Spleen (tissue), 13 donors: ENCODE measurements at places on chromosomes 7 and 10. TPM values are rescaled to one million over a fixed set of nuclear protein-coding genes. Genes with fewer than 3 reads are reported as not detected.

- H3K27me3 ChIP-seq, result peaks cover 14% of the 10 kb centered on the region
- H3K4me3 ChIP-seq, result no peak overlapping the region
- no peak for DNase-seq
- no peaks in the 10 kb centered on the region for H3K36me3 ChIP-seq
Observed at GRCh38 chr10:84537447-84537931, 209.1 kb downstream of the CCSER2 start.

DNA sequence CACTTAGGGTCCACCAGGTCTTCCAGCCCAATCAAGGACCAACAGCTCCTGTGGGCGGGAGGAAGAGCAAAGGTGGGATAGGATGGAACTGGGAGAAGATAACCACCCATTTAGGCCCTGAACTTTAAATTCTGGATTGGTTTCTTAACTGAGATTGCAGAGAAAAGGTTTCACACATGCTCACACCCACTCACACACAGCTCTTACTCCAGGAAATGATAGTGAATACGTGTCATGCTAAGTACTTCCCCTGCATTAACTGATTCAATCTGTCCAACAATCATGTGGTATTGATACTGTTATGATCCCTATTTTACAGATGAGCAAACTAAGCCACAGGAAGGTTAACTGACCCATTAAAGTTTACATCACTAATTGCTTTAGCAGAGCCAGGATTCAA is 4.6 kb upstream of the CYP3A4 start:
- H3K4me3 ChIP-seq, result no peak overlapping the region
- H3K36me3 ChIP-seq, result no peaks in the 10 kb centered on the region

DNA sequence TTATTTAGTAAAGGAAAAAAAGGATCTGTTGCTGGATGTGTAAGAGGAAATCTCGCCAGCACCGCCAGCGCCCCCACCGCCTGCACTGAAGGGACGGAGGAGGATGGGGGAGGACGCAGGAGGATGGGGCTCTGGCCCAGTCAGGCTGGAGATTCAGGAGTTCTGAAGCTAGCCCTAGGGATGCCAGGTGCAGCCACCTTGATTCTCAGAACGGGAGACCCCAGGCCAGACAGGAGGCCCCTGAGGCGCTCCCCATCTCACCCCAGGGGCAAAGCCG is 1.3 kb downstream of the CAMK2B start:
- no peak for DNase-seq
- no peak overlapping the region for H3K27ac ChIP-seq
- H3K4me1 ChIP-seq, result peaks cover 9% of the 10 kb centered on the region
- no peak overlapping the region for H3K4me3 ChIP-seq

DNA sequence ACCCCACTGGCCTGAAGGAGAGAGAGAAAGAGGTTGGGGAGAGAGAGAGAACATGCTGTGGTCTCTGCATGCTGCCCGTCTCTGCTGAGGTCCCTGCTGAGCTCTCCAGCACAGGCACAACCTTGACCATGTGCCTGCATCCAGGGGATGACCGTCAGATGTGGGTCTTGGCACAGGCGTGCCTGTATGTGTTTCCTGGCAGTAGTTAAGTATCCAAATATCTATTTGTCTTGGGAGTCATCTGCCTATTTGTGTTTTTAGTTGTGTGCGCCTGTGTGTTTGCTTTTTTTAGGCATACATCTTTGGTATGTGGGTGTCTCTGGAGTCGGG is 1.9 kb upstream of the UNC5B start:
- H3K4me1 ChIP-seq, result peaks cover 24% of the 10 kb centered on the region
- H3K4me3 ChIP-seq, result no peak overlapping the region
- no peak overlapping the region for H3K27ac ChIP-seq

GRCh38 chr7:15816835-15817426 is 130.4 kb upstream of the MEOX2 start:
- no peak overlapping the region for H3K27ac ChIP-seq
- H3K4me1 ChIP-seq, result no peaks in the 10 kb centered on the region
- no peaks in the 10 kb centered on the region for H3K27me3 ChIP-seq
- DNase-seq, result no peak
- H3K36me3 ChIP-seq, result no peaks in the 10 kb centered on the region
- H3K4me3 ChIP-seq, result no peak overlapping the region

DNA sequence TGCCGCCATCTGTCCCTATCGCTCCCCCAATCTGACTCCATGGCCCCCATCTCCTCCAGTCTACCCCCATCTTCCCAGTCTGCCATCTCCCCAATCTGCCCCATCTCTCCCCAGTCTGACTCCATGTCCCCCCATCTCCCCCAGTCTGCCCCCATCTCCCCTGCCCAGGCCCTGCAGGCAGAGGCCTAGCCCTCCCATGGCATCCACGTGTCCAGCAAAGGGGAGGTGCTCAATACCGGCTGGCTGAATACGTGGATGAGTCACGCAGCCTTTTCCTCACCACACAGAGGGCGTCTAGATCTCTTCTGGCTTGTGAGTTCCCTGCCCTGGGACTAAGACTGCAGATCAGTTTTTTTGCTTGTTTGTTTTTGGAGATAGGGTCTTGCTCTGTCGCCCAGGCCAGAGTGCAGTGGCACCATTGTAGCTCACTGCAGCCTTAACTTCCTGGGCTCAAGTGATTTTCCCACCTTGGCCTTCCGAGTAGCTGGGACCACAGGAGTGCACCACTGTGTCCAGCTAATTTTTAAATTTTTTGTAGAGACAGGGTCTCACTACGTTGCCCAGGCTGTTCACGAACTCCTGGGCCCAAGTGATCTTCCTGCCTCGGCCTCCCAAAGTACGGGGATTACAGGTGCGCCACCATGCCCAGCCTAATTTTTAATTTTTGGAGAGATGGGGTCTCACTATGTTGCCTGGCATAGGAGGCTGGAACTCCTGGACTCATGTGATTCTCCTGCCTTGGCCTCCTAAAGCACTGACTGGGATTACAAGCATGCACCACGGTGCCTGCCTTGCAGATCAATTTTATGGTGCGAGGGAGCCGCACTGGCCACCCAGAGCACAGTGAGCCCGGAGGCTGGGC is 15.3 kb upstream of the GPR146 start:
- peak overlapping the region; percentile 64 for H3K4me3 ChIP-seq
- peak overlapping the region; percentile 82 for H3K27ac ChIP-seq
- H3K4me1 ChIP-seq, result peaks cover 51% of the 10 kb centered on the region
- peaks cover 8% of the 10 kb centered on the region for H3K36me3 ChIP-seq

DNA sequence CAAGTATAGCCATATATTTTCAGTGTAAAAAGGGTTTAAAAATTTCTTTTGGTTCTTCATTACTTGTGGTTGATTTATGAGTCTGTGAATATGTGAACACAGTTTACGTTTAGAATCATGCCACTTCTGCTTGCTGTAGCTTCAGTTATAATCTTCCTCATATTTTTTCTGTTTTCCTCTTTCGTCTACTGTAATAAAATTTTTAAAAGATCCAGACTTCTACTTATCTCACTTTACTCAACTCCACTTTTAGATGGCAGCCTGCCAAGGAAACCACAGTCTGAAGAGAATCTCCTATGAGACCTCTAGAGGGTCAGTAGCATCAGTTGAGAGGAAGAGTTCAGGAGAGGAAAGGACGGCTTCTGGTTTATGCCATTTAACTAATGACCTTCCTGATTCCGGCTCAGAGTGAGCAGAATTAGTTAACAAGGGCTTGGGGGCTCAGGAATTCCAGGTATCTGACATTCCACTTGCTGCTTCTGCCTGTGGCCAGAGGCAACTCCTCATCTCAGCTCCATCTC is 21.4 kb downstream of the CREB5 start:
- H3K4me1 ChIP-seq, result no peaks in the 10 kb centered on the region
- H3K27ac ChIP-seq, result no peak overlapping the region
- DNase-seq, result no peak
- H3K27me3 ChIP-seq, result no peaks in the 10 kb centered on the region

GRCh38 chr7:48681006-48681405 is 243.3 kb upstream of the CDC14C start:
- no peak overlapping the region for H3K27ac ChIP-seq
- no peaks in the 10 kb centered on the region for H3K36me3 ChIP-seq
- no peak overlapping the region for H3K4me3 ChIP-seq
- H3K4me1 ChIP-seq, result no peaks in the 10 kb centered on the region
- DNase-seq, result no peak

DNA sequence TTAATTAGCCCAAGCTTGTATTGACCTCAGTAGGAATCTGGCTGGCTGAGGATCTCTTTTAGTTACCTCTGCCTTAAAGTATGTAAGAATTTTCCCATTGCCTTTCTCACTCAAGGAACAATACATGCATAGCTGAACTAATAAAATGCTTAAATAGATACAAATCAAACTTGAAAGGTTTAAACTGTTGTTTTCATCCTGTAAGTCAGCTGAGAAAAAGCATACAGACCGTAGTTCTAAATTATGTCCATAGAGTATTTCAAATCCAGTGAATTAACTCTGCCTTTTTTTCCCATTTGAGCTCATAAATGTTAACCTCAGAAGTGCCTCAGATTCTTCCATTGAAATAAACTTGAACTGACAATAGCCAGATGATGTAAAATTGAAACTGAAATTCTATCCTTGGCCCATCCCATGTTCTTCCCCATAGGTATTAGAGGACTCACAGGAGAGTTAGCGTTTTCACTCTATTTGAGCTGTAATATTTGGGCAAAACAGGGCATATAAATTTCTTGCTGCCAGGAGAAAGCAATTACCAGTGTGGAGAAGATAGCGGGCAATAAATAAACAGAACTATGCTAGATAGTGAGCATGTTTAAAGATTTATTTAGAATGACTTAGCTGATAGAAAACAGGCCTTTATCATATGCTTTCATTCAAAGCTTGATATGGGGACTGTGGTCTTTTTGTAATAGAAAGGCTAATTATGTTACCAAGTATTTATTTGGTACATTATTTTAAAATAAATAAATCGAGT is 163.7 kb downstream of the WNT2 start:
- H3K4me1 ChIP-seq, result no peaks in the 10 kb centered on the region
- H3K36me3 ChIP-seq, result no peaks in the 10 kb centered on the region
- H3K4me3 ChIP-seq, result no peak overlapping the region
- no peaks in the 10 kb centered on the region for H3K27me3 ChIP-seq

GRCh38 chr7:136049818-136050461 is 72.8 kb upstream of the MTPN start:
- no peaks in the 10 kb centered on the region for H3K27me3 ChIP-seq
- no peak overlapping the region for H3K4me3 ChIP-seq

DNA sequence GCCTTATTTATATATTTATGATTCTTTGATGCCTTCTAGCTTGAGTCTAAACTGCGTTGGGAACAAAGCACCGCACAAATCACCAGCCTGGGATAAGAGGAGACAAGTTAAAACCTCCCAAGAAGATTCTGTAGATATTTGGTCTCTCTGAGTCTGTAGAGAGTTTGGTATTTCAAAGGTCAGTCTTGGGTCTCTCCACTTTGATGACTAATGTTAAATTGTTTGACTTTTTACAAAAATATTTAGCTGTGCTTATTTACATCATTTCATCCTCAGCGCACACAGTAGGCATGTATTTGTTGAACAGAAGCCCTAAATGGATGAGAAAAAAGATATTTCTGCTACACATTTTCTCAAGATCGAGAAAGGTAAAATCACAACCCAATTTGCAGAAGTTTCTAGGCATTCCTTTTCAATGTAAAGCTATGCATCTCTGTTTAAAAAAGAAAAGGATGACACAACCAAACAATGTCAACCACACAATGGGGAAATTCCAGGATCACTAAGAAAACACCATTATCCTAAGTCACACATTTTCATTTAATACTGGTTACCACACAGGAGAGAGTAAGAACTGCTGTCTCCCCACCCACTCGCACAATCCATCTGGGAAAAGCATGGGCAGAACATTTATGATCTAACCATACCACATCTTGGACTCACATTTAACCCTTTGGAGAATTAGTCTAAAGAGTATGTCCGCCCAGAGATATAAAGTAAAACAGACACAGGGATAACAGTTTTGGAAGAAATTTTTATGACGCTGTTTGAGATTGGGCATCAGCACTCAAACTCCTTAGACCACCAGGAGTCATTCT is 4.4 kb downstream of the CDK6 start:
- no peak overlapping the region for H3K27ac ChIP-seq
- no peak for DNase-seq
- H3K27me3 ChIP-seq, result no peaks in the 10 kb centered on the region

DNA sequence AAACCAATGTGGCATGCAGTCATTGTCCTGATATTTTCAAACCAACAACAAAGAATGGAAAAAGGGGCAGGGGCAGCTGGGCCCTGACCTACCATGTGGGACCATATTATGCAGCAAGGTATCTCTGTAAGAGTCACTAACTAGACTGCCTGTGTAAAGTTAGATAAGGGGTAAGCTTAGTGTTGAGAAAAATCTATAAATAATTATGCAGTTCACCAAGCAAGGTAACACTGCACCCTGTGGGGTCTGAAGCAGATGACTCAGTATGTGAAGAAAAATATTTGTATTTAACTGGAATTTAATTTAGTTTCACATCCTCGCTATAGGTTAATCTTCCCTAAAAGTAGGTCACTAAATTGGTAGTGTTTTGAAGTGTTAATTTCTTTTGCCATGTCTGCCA is 99.3 kb downstream of the PPP1R3A start:
- no peaks in the 10 kb centered on the region for H3K36me3 ChIP-seq
- no peaks in the 10 kb centered on the region for H3K27me3 ChIP-seq
- no peak overlapping the region for H3K4me3 ChIP-seq
- no peak for DNase-seq
- no peaks in the 10 kb centered on the region for H3K4me1 ChIP-seq

GRCh38 chr10:72414642-72415041 is 59.9 kb upstream of the DNAJB12 start:
- no peak for DNase-seq
- H3K27me3 ChIP-seq, result no peaks in the 10 kb centered on the region
- no peak overlapping the region for H3K4me3 ChIP-seq
- no peak overlapping the region for H3K27ac ChIP-seq
- peaks cover 47% of the 10 kb centered on the region for H3K36me3 ChIP-seq

- no peaks in the 10 kb centered on the region for H3K36me3 ChIP-seq
- no peak overlapping the region for H3K4me3 ChIP-seq
- H3K27me3 ChIP-seq, result no peaks in the 10 kb centered on the region
Observed at GRCh38 chr10:21458126-21458871, 67.2 kb downstream of the SKIDA1 start.

GRCh38 chr7:21927693-21928092 is 18.0 kb downstream of the CDCA7L start:
- no peak for DNase-seq
- no peaks in the 10 kb centered on the region for H3K36me3 ChIP-seq
- no peaks in the 10 kb centered on the region for H3K4me1 ChIP-seq
- no peak overlapping the region for H3K4me3 ChIP-seq
- H3K27ac ChIP-seq, result no peak overlapping the region
- H3K27me3 ChIP-seq, result no peaks in the 10 kb centered on the region

GRCh38 chr10:98516352-98516751 is 69.6 kb upstream of the HPS1 start:
- no peak for DNase-seq
- H3K36me3 ChIP-seq, result no peaks in the 10 kb centered on the region
- no peak overlapping the region for H3K27ac ChIP-seq
- no peak overlapping the region for H3K4me3 ChIP-seq
- H3K27me3 ChIP-seq, result peaks cover 33% of the 10 kb centered on the region

GRCh38 chr7:81883801-81884393 is 114.0 kb upstream of the HGF start:
- DNase-seq, result no peak
- no peaks in the 10 kb centered on the region for H3K4me1 ChIP-seq
- no peaks in the 10 kb centered on the region for H3K27me3 ChIP-seq
- no peak overlapping the region for H3K27ac ChIP-seq

Gene EN2
- not detected for total RNA-seq

Gene VSTM2A
- total RNA-seq, result not detected

Gene KNDC1
- total RNA-seq, result 1.2 TPM

Gene EBF3
- not detected for total RNA-seq
